HCT116 (cell line): ENCODE measurements at places on chromosomes 16 and 17. TPM values are rescaled to one million over a fixed set of nuclear protein-coding genes. Genes with fewer than 3 reads are reported as not detected.

The NEURL4 gene
- total RNA-seq = 56.9 TPM

The CCDC154 gene
- 1.7 TPM for total RNA-seq

The KRT20 gene
- 1.5 TPM for total RNA-seq

- no peak for DNase-seq
Observed at GRCh38 chr17:81082177-81083073, 47.5 kb downstream of the BAIAP2 start.
